ENCODE measurements at places on chromosomes 1 and 21.

- H3K36me3 ChIP-seq: no peaks in the 10 kb centered on the region
- no peak for DNase-seq
- no peaks in the 10 kb centered on the region for H3K27me3 ChIP-seq
- no peak overlapping the region for H3K4me3 ChIP-seq
These were observed 27.2 kb upstream of the SRP9 start for GRCh38 chr1:225750420-225750819.

GRCh38 chr1:82560566-82560965, 759.8 kb downstream of the ADGRL2 start:
- H3K4me1 ChIP-seq: peaks cover 6% of the 10 kb centered on the region
- no peak for DNase-seq
- no peaks in the 10 kb centered on the region for H3K36me3 ChIP-seq
- H3K27ac ChIP-seq: no peak overlapping the region
- H3K27me3 ChIP-seq: no peaks in the 10 kb centered on the region
- H3K4me3 ChIP-seq: no peak overlapping the region

- peaks cover 21% of the 10 kb centered on the region for H3K27me3 ChIP-seq
- H3K4me3 ChIP-seq: no peak overlapping the region
- H3K36me3 ChIP-seq: no peaks in the 10 kb centered on the region
- 0 out of 2 replicates have a peak, but pooled peaks cover 6% of the 10 kb centered on the region for H3K4me1 ChIP-seq
- no peak for DNase-seq
These were observed 5.1 kb upstream of the LDLRAP1 start for GRCh38 chr1:25538191-25538767.

GRCh38 chr1:63328122-63328521, 5.8 kb downstream of the FOXD3 start:
- H3K4me1 ChIP-seq: no peaks in the 10 kb centered on the region
- no peak for DNase-seq
- H3K4me3 ChIP-seq: no peak overlapping the region
- no peak overlapping the region for H3K27ac ChIP-seq
- no peaks in the 10 kb centered on the region for H3K36me3 ChIP-seq

- no peak for DNase-seq
- H3K36me3 ChIP-seq: no peaks in the 10 kb centered on the region
- H3K27ac ChIP-seq: no peak overlapping the region
- no peaks in the 10 kb centered on the region for H3K27me3 ChIP-seq
These were observed 90.5 kb downstream of the SPATA17 start for GRCh38 chr1:217721692-217722091.

- no peaks in the 10 kb centered on the region for H3K36me3 ChIP-seq
- H3K4me1 ChIP-seq: no peaks in the 10 kb centered on the region
- no peak overlapping the region for H3K27ac ChIP-seq
- no peak overlapping the region for H3K4me3 ChIP-seq
- no peak for DNase-seq
- peaks cover 20% of the 10 kb centered on the region for H3K27me3 ChIP-seq
These were observed 2.2 kb upstream of the RHEX start for GRCh38 chr1:206050655-206051235.

GRCh38 chr21:14945176-14945575, 119.6 kb downstream of the NRIP1 start:
- no peaks in the 10 kb centered on the region for H3K36me3 ChIP-seq
- H3K4me1 ChIP-seq: peaks cover 11% of the 10 kb centered on the region
- H3K27ac ChIP-seq: no peak overlapping the region
- H3K4me3 ChIP-seq: no peak overlapping the region
- no peaks in the 10 kb centered on the region for H3K27me3 ChIP-seq

GRCh38 chr1:232355162-232356006, 274.5 kb downstream of the SIPA1L2 start:
- no peak overlapping the region for H3K27ac ChIP-seq
- no peaks in the 10 kb centered on the region for H3K4me1 ChIP-seq
- no peak overlapping the region for H3K4me3 ChIP-seq

- no peaks in the 10 kb centered on the region for H3K27me3 ChIP-seq
- H3K4me3 ChIP-seq: no peak overlapping the region
- DNase-seq: no peak
- no peak overlapping the region for H3K27ac ChIP-seq
These were observed 1171.8 kb downstream of the AMY1C start for GRCh38 chr1:104921525-104921924.

- H3K36me3 ChIP-seq: no peaks in the 10 kb centered on the region
- no peak overlapping the region for H3K4me3 ChIP-seq
- no peak overlapping the region for H3K27ac ChIP-seq
These were observed 10.6 kb upstream of the CD58 start for GRCh38 chr1:116581323-116581885.

DNA sequence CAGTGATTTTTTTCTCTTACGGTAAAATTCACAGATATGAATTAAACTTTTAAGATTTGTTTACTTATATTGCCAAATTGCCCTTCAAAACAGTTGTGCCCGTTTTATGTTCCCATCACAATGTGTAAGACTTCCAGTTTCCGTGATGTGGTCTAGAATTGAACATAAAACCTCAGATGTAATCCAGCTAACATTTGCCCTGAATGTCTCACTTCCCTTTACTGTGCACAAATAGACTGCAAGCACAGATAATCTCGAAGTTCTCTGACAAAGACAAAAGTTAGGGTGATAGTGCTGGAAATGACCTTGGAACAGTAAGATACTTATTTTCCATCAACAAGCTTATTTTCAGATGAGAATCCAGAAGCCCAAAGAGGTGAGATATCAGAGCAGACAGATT, 177.5 kb downstream of the ZZZ3 start:
- DNase-seq: no peak
- no peaks in the 10 kb centered on the region for H3K27me3 ChIP-seq
- no peak overlapping the region for H3K4me3 ChIP-seq
- H3K36me3 ChIP-seq: no peaks in the 10 kb centered on the region

DNA sequence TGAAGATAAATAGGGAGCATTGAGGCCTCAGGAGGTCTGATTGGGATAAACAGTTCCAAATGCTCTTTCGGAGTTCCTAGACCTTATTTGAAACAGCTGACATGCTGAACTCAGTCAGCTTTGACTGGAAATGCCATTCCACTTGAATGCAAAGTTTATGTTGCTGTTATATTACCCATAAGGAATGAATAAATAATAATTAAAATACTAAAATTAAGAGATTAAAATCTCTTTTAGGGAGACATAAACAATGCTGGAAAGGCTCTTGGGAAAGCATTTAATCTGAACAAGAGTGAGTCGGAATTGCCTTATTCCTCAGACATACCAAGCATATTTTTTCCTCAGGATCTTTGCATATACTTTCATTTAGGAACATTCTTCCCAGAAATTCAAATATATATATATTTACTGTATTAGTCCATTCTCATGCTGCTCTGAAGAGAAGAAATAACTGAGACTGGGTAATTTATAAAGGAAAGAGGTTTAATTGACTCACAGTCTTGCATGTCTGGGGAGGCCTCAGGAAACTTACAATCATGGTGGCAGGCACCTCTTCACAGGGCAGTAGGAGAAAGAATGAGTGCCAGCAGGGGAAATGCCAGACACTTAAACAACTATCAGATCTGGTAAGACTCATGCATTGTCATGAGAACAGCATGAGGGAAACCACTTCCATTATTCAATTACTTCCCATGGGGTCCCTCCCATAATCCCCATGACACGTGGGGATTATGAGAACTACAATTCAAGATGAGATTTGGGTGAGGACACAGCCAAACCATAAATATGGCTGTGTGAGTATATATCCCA, 318.2 kb upstream of the PLXNA2 start:
- H3K27me3 ChIP-seq: no peaks in the 10 kb centered on the region
- no peak overlapping the region for H3K4me3 ChIP-seq
- H3K27ac ChIP-seq: no peak overlapping the region
- DNase-seq: no peak
- H3K36me3 ChIP-seq: no peaks in the 10 kb centered on the region

DNA sequence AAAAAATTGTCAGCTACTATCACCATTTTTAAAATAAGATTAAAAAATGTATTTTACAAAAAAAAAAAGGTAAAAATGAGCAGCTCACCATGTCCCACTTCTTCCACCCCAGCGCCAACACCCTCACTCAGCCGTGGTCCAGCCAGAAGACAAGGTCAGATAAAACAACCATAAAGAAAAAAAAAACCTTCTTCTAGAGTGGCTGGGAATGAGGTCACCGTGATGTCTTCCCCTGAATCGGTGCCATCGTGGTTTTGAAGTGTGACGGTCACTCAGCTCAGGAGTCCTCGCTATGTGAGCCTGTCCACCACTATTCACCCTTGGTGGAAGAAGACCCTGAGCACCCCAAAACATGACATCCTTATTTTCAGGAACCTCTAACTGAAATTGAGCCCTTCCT, 38.1 kb downstream of the B3GALT5 start:
- no peaks in the 10 kb centered on the region for H3K27me3 ChIP-seq
- DNase-seq: no peak
- H3K36me3 ChIP-seq: peaks cover 4% of the 10 kb centered on the region
- no peak overlapping the region for H3K4me3 ChIP-seq
- H3K4me1 ChIP-seq: peaks cover 27% of the 10 kb centered on the region

DNA sequence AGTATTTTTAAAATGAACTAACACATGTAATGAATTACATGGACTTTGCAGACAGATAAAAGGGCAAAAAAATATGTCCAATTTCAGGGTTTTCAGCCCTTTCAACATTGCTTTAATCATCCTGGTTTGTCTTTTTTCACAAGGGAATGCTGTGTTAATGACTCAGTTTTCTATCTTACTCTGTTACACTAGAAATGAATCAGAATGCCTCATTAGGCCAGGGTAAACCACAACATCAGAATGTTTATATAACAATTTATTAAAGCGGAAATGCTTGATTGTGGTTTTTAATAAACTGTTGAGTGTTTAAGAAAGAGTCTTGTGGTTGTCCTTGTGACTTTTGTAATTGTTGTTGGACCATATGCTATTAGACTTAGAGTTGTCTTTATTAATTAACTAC, 13.5 kb downstream of the GORAB start:
- H3K27ac ChIP-seq: no peak overlapping the region
- peaks cover 55% of the 10 kb centered on the region for H3K36me3 ChIP-seq
- H3K27me3 ChIP-seq: no peaks in the 10 kb centered on the region
- no peak overlapping the region for H3K4me3 ChIP-seq
- no peaks in the 10 kb centered on the region for H3K4me1 ChIP-seq

GRCh38 chr1:50667710-50668356, 244.6 kb upstream of the DMRTA2 start:
- no peak for DNase-seq
- no peaks in the 10 kb centered on the region for H3K4me1 ChIP-seq
- peaks cover 3% of the 10 kb centered on the region for H3K36me3 ChIP-seq
- no peaks in the 10 kb centered on the region for H3K27me3 ChIP-seq
- no peak overlapping the region for H3K4me3 ChIP-seq

DNA sequence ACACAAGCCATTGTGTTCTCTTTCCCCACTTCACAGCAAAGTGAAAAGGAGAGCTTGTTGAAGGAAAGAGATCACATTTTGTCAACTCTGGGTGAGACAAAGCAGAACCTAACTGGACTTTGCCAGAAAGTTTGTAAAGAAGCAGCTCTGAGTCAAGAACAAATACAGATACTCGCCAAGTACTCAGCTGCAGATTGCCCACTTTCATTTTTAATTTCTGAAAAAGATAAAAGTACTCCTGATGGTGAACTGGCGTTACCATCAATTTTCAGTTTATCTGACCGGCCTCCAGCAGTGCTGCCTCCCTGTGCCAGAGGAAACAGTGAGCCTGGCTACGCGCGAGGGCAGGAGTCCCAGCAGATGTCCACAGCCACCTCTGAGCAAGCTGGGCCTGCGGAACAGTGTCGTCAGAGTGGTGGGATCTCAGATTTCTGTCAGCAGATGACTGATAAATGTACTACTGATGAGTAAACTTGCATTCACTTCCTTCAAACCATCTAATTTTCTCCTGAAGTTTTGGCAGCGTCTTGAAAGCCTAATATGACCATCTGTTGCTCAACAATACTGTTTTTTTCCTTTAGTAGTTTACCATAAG, 43.7 kb downstream of the BACH1 start:
- H3K27me3 ChIP-seq: no peaks in the 10 kb centered on the region
- no peak overlapping the region for H3K4me3 ChIP-seq
- DNase-seq: no peak
- no peaks in the 10 kb centered on the region for H3K4me1 ChIP-seq

- H3K36me3 ChIP-seq: no peaks in the 10 kb centered on the region
- no peak within 1 kb of the TSS for H3K4me3 ChIP-seq
- no peak for DNase-seq
- no peaks in the 10 kb centered on the region for H3K27me3 ChIP-seq
- no peak within 1 kb of the TSS for H3K27ac ChIP-seq
- H3K4me1 ChIP-seq: no peaks in the 10 kb centered on the region
These were observed at the start of gene GSTM1 for GRCh38 chr1:109687641-109688499. TSS of gene GSTM1 (plus strand) at chr1:109687817. CDS start at chr1:109687874, 57 bp downstream.

GRCh38 chr1:213884942-213885341, 102.8 kb upstream of the PROX1 start:
- no peak overlapping the region for H3K4me3 ChIP-seq
- no peak for DNase-seq
- H3K27me3 ChIP-seq: no peaks in the 10 kb centered on the region
- H3K36me3 ChIP-seq: no peaks in the 10 kb centered on the region

- no peaks in the 10 kb centered on the region for H3K27me3 ChIP-seq
- peaks cover 4% of the 10 kb centered on the region for H3K36me3 ChIP-seq
- no peak for DNase-seq
- H3K4me1 ChIP-seq: no peaks in the 10 kb centered on the region
These were observed 123.8 kb downstream of the OSBPL9 start for GRCh38 chr1:51740652-51741051.

DNA sequence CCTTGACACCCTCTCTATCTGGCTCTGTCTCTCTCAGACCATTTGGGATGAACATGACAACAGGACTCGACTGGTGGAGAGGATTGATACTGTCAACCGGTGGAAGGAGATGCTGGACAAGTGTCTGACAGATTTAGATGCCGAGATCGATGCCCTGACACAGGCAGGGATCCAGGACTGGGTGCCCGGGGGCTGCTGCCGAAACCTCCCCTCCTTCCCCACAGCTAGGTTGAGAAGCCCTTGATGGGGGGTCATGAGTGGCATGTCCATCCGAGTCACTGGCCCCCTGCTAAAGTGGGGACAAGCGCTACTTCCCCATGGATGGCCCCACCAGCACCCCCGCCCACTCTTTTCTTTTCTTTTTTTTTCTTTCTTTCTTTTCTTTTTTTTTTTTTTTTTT, 1.2 kb downstream of the TEKT2 start:
- no peak overlapping the region for H3K4me3 ChIP-seq
- DNase-seq: no peak
- no peaks in the 10 kb centered on the region for H3K36me3 ChIP-seq
- H3K27me3 ChIP-seq: peaks cover 9% of the 10 kb centered on the region
- peaks cover 3% of the 10 kb centered on the region for H3K4me1 ChIP-seq

DNA sequence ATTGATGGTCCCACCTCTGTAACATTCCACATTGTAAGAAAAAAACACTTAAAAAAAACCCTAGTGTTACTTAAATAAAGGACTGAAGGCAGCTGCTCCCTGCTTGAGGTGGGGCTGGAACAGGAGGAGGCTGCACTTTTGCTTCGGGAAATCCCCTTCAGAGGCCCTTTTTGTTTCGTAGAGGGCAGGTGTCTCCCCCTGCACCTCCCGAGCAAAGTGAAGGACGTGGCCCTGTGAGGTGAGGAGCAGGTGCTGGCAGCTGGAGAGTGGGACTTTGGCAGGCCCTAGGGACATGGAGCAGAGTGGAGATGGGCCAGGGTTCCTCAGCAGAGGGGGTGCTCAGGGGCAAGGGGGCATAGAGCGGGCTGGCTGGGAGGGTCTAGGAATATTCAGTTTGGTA, 33.4 kb upstream of the WNT4 start:
- H3K4me3 ChIP-seq: no peak overlapping the region
- H3K4me1 ChIP-seq: no peaks in the 10 kb centered on the region
- 0 out of 2 replicates have a peak, but pooled peaks cover 4% of the 10 kb centered on the region for H3K27me3 ChIP-seq
- no peak for DNase-seq
- no peaks in the 10 kb centered on the region for H3K36me3 ChIP-seq

GRCh38 chr1:236545621-236546169, 21.9 kb downstream of the LGALS8 start:
- DNase-seq: no peak
- no peak overlapping the region for H3K27ac ChIP-seq
- no peaks in the 10 kb centered on the region for H3K4me1 ChIP-seq
- no peak overlapping the region for H3K4me3 ChIP-seq
- H3K36me3 ChIP-seq: peaks cover 41% of the 10 kb centered on the region
